ENCODE measurements at places on chromosomes 5 and 9.

DNA sequence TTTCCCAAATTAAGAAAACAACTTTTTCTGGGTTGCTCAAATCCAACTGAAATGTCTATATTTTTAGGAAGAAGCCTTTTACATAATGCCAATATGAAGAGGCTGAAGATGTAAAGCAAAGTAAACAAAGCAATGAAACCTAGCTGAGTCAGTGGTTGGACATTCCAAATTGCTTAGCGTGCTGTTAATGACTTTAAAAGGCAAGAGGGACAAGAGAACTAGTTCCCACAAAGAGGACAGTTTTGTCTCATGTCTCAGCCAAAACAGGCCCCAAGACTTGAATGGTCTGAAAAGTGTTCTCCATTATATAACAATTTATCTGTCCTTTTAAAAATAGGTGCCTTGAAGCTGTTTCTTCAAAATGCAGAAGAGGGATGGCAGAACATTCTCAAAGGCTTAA lies 407.0 kb downstream of the ENC1 start:
- ATAC-seq = no peak

DNA sequence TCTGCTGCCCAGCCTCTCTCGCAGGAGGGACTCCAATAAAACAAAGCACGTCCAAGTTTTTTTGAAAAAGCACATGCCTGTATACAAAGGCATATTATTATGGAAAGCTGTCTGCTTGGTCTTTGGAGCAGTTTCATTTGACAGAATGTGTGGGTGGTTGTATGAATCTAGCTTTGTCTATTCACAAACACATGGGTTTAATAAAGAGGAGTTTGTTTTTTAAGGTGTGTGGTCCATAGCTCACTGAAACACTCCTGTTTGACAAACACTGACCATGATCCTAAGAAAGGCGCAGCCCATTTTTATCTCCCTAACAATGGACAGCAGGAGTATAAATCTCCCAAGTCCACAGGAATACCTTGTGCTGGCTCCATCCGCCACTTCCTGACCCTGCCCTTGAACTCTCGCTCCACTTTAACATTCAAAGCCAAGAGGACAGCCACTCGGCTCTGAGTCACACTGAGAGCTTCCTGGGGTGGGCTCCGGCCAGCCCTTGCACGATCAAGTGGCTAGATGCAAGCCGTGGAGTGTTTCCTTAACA lies 371.9 kb downstream of the EBF1 start:
- ATAC-seq = no peak

- no peak for ATAC-seq
Measured at GRCh38 chr5:74361406-74362358, 278.8 kb downstream of the ENC1 start.

DNA sequence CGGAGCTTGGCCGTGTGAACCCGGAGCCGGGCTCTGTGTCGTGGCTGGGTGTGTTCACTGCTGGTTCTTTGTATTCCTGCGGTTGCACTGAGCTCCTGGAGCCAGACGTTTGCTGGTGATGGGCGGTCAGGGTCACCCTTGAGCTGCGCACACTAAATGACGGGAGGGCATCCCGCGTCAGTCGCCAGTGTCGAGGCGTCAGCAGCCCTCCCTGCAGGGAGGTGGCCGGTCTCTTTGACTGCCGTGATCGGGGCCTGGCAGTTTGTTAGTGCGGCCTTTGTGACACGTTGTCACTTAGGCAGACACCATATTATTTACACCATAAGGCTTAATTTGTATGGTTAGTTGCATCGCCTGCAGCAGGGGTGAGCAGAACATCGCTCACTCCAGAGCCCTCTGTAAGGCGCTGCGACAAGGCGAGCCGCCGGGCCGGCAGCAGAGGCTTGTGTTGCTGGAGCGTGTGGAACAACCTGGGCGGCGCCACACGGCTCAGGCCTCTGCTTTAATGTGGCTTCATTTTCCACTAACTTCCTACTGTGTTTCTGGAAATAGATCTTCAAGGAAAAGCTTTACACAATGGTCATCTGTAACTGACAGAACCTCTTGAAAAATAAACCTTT lies 8.3 kb downstream of the NDUFS6 start:
- ATAC-seq = no peak

DNA sequence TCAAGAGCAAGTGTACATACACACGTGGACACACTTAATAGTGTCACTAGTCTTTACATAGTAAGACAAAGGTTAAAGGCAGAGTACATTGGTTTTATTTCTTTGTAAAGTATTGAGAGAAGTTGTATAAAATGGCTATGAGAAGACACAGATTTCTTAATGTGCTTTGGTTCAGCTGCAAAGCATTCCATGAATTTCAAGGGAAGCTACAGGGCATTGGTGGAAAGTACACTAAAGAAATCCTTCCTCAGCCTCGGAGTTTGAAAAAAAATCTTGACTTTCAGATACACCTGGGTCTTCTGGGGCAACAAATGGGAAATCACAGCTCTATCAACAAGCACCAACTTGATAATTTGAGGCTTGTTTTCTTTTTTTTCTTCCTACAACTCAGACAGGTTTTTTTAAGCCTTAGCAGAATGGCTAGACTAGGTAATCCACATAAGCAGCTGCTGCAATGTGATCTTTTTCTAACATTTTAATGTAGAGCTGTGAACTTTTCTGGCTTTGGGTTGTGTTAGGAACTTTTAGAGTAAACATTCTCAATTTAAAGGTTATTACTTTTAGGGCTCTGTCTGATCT lies 140.4 kb upstream of the FST start:
- no peak for ATAC-seq

GRCh38 chr9:97905228-97905627 lies 17.1 kb downstream of the TRMO start:
- no peak for ATAC-seq

- ATAC-seq = no peak
Measured at GRCh38 chr9:124661271-124661670, 109.8 kb downstream of the NR6A1 start.

DNA sequence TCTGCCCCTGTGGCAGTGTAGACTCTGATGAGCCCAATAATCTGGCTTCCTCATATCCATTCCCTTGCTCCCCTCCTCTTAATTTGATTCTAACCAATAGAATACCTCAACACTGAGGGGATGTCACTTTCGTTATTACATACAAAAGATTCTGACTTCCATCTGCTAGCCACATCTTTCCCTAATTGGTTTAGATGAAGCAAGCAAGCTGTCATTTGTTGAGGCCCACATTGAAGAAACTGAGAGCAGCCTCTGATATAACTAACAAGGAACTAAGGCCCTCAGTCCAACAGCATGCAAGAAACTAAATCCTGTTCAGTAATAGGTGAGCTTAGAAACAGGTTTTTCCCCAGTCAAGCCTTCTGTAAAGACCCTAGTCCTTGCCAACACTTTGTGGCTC lies 5.8 kb downstream of the ADAMTS6 start:
- ATAC-seq = no peak

GRCh38 chr9:115845648-115846312 lies 307.8 kb upstream of the PAPPA start:
- no peak for ATAC-seq

GRCh38 chr9:93093127-93093876 lies 2.7 kb upstream of the CARD19 start:
- no peak for ATAC-seq

Measured in stimulated activated memory B cell treated with anti-CD40 and anti-IgM and Interleukin-4, amounts not matched to agents 10 μg/mL and 1 μg/mL and 100 μg/mL, for 72 hours (primary cell).